ENCODE measurements at places on chromosomes 2 and 18.

- no peak for DNase-seq
Observed at GRCh38 chr2:158482594-158482993, 25.8 kb downstream of the PKP4 start.

DNA sequence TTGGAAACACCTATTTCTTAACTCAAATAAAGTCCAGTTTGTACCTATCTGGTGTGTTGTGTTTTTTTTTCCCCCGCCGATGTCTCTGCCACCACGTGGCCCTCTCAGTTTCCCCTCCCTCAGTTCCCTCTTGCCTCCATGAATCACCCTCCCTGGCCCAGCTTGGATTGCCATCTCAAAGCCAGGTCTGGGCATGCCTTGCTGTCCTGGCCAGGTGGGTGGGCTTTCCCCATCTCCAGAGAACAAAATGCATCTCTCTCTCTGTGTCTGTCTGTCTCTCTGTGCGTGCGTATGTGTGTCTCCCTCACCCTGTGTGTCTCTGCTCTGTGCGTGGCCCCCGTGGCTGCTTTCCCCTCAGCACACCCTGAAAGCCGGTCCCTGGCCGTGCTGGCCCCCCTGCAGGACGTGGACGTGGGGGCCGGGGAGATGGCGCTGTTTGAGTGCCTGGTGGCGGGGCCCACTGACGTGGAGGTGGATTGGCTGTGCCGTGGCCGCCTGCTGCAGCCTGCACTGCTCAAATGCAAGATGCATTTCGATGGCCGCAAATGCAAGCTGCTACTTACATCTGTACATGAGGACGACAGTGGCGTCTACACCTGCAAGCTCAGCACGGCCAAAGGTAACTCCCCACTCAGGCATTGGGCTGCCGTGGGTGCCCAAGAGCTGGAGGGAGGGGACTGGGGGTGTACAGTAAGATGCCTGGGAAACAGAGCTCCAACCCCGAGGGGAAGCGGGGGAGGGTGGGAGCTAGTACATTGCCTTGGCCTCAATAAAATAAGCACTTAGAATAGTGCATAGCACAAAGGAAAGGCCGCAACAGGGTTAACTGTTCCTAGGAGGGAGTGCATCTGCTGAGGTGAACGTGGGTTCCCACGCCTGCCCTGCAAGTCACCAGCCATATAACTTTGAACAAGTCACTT lies 31.6 kb upstream of the GMPPA start:
- DNase-seq, result no peak

GRCh38 chr2:75424936-75425619 lies 135.7 kb downstream of the EVA1A start:
- no peak for DNase-seq

DNA sequence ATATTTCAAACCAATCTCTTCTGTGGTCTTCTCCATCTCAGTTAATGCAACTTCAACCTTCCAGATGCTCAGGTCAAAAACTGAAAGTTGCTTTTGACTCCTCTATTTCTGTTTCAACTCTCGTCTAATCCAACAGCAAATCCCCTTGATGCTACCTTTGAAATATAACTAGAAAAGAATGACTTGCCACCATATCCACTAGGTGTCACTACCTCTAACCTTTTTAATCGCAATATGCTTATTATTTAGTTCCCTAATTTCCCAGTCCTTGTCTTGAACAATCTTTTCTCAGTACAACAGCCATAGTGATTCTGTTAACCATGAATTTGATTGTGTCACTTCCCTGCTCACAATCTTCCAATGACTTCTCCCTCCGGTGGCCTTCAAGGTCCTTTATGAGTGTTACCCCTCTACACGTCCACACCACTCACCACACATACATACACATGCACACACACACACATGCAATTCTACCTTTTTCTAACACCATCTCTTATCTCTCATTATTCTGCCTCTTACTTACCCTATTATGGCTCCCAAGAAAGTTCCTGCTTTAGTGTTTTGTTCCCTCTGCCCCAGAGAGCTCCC lies 245.5 kb upstream of the KCNJ3 start:
- no peak for DNase-seq

- DNase-seq, result no peak
Observed at GRCh38 chr2:163697846-163698637, 37.8 kb downstream of the FIGN start.

GRCh38 chr2:101775092-101775491 lies 77.6 kb downstream of the MAP4K4 start:
- no peak for DNase-seq

GRCh38 chr2:85787981-85788340 lies 34.2 kb downstream of the ATOH8 start:
- DNase-seq, result no peak

DNA sequence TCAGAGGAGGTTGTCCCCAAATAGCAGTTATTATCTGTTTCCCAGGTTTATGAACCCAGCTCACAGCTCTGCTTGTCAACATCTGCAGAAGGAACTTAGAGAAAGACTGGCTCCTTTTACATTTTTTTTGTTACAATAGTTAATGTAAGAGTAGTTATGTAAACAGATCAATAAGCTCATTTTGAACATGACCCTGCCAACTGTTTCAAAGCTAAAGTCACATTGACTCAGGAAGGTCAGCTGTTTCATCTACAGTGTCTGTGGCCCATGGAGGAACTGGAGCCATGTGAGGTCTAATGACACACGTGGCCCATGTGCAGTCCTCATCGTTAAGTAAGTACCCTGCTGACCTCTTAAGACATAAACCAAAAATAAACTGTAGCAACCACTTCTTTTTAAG lies 97.1 kb downstream of the SH3RF3 start:
- no peak for DNase-seq

- DNase-seq, result no peak
Observed at GRCh38 chr2:240714747-240715725, 23.4 kb downstream of the AQP12A start.

- DNase-seq, result no peak
Observed at GRCh38 chr2:164890544-164890943, 48.9 kb upstream of the COBLL1 start.

GRCh38 chr2:11234309-11234708 lies 79.0 kb downstream of the SLC66A3 start:
- DNase-seq, result no peak

GRCh38 chr2:29059624-29060023 lies 14.7 kb downstream of the PCARE start:
- no peak for DNase-seq

DNA sequence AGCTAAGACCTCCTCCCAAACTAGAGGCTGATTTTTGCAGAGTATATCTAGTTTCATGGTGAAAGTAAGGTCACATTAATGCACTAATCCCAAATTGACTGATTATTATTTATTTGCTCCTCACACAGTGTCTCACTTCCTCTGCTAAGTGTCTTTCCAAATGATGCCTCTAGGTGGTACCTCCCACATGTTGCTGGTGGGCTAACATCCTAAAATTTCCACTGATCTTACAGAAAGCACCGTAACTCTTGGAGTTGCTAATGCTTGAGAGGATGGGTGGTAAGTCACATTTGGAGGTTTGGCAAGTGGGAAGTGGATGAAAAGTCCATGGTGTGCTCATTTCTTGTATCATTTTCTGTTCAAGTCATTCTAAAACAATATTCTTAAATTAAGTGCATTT lies 428.7 kb upstream of the GYPC start:
- no peak for DNase-seq

GRCh38 chr2:51650769-51651168 lies 618.8 kb upstream of the NRXN1 start:
- DNase-seq, result no peak

GRCh38 chr2:211599146-211599545 lies 939.5 kb downstream of the ERBB4 start:
- DNase-seq, result no peak

DNA sequence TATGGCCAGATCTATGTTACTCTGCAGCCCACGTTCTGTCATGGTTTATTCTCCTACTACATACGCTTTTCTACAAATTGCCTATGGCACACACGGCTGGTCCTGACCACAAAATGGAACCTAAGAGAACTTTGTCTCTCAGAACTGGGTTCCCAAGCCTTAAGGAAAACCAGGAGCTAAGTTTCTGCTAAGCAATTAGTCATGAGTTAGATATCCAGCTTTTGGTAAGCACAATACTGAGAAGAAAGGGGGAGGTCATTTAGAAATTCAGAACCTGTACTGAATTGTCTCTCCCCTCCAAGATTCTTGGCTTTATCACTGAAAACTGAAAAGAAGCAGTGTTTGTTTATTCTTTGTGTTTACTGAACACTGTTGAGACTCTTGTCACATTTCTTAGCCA lies 283.5 kb upstream of the TANK start:
- DNase-seq, result no peak

DNA sequence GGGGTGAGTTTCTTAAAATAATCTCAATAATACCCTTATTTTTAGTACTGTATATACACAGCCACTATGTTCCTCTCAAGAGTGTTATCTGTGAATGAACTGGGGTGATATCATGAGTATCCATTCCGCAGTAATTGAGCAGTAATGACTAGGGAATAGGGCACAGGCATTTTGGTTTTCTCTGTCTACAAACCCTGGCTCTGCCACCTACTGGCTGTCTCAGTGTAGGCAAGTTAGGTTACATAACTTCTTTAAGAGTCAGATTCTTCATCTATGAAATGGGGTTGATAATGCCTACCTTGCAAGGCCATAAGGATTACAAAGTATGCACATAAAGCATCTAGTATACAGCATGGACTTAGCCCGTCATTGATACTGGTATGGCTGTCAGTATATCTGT lies 555.8 kb downstream of the NRXN1 start:
- no peak for DNase-seq

DNA sequence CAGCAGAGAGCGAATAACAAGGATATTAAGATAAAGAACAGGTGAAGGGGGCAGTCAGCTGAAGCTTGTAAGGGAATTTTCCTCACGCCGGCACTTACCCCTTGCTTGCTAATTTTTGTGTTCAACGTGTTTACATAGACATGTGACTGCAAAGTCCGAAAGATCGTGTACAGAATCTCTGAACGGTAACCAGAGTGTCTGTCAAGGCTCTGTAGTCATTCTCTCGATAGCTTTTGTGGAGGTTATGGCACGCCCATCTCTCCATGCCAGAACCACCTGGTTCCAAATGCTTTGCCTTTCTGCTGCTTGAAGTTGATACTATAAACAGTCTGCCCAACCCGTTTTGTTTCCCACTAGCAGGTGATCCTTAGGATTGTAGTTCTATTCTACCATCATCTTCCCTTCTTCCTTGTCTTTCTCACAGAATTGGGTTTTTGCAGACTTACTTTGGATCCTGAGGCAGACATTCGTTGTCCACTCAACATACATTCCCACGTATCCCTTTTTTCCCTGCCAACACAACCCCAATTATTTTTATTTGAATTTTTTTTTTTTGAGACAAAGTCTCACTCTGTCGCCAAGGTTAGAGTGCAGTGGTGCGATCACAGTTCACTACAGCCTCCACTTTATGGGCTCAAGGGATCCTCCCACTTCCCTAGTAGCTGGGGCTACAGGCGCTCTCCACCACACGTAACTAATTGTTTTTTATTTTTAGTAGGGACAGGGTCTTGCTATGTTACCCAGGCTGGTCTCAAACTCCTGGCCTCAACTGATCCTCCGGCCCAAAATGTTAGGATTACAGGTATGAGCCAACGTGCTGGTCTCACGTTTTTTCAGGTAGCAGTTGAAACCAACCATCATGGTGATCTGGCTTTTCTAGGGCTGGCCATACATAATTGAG lies 1.3 kb upstream of the USP34 start:
- peak; percentile 67 for DNase-seq

- no peak for DNase-seq
Observed at GRCh38 chr2:33307659-33308270, 168.7 kb upstream of the RASGRP3 start.

GRCh38 chr2:74507926-74508520 lies 528 bp upstream of the PCGF1 start:
- DNase-seq, result peak; percentile 51

GRCh38 chr2:56713161-56713676 lies 529.4 kb downstream of the CCDC85A start:
- no peak for DNase-seq

DNA sequence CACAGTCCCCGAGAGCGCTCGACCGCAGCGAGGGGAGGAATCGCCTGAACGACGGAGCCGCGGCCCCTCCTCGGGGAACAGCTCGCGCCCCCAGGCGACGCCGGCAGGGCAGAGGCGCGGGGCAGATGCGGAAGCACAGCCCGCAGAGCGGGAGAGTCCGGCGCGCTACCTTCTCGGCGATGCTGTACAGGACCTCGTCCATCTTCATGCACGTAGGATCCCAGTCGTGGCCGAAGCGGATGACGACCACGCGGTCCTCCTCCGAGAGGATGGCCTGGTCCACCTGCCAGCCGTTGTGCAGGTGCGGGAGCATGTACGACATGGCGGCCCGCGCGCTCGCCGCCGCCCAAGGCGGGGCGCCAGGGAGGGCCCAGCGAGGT lies 302 bp downstream of the TXNL4A start:
- DNase-seq, result peak; percentile 84

DNA sequence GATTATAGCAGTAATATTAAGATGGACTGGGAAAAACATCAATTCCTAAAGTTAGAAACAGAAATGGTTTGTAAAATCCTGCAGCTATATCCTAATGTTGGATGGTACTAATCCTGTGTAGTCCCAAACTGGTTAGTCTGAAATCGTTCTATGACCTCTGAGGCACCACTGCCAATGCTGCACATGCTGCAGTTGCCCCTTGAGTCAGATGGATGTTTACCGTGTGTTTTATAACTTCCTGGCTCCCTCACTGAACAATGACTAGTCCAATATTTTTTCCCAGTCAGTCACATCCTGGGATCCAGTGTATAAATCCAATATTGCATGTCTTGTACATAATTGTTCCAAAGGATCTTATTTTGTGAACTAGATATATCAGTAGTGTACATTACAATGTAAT lies 226.7 kb upstream of the PKDCC start:
- DNase-seq, result no peak

DNA sequence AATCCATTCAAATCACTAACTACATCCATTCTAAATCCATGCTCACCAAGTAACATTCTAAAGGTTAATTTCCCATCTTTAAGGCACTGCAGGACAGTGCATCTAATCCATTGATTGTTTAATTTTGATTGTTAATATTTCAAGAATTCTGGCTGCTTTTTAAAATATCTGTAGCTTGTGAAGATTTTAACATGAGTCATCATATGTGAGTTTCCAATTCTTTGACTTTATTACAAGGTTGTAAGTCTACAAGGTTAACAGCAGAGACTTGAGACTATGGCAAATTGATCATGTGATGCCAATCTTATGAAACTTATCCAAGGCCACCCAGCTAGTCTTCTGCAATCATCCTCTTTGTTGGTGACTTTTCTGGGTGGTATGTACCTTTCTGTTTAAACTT lies 349.2 kb upstream of the ZC3H15 start:
- DNase-seq, result no peak

DNA sequence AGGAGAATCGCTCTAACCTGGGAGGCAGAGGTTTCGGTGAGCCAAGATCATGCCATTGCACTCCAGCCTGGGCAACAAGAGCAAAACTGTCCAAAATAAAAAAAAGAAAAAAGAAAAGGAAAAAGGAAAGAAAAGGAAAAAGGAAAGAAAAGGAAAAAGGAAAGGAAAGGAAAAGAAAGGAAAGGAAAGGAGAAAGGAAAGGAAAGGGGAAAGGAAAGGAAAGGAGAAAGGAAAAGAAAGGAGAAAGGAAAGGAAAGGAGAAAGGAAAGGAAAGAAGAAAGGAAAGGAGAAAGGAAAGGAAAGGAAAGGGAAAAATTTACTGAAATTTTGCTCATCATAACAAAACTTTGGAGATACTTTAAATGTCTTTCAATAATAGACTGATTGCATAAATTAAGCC lies 391.3 kb upstream of the GYPC start:
- DNase-seq, result no peak

Data from stimulated activated naive CD4-positive, alpha-beta T cell (primary cell).